DMS53 (cell line): ENCODE measurements at places on chromosomes 4 and X.

DNA sequence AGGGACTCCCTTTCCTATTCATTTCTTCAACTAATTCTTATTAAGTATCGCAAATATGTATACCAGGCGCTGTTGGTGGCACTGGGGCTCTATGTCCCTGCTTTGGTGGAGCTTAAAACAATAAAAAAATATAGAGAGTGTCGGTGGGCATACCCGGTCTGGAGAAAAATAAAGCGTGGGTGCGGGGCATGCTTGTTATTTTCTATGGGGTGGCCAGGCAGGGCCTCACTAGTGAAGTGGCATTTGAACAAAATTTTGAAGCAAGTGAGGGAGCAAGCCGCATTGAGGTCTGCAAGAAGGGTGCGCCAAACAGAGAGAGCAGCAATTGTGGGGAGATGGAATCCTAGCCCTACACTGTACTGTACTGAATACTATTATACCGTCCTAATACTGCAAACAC lies 565 bp upstream of the IDS start:
- no peak for DNase-seq

- peak; percentile 48 for DNase-seq
Observed at GRCh38 chr4:134935320-134935719, 733.7 kb upstream of the PABPC4L start.

DNA sequence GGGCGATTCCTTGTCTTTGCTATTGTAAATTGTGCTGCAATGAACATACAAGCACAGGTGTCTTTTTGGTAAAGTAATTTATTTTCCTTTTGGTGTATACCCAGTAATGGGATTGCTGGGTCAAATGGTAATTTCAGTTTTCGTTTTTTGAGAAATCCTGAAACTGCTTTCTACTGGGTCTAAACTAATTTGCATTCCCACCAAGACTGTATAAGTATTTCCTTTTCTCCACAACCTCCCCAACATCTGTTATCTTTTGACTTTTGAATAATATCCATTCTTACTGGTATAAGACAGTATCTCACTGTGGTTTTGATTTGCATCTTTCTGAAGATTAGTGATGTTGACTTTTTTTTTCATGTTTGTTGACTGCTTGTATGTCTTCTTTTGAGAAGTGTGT lies 2506.0 kb downstream of the PCDH7 start:
- no peak for DNase-seq

GRCh38 chrX:130094696-130095095 lies 15.6 kb downstream of the ELF4 start:
- no peak for DNase-seq
